Right hindlimb (tissue), 1 donor: ENCODE measurements at places on chromosomes 7 and 10.
A peak's percentile ranks its signal among the peaks of the same experiment; 100 is the strongest.

DNA sequence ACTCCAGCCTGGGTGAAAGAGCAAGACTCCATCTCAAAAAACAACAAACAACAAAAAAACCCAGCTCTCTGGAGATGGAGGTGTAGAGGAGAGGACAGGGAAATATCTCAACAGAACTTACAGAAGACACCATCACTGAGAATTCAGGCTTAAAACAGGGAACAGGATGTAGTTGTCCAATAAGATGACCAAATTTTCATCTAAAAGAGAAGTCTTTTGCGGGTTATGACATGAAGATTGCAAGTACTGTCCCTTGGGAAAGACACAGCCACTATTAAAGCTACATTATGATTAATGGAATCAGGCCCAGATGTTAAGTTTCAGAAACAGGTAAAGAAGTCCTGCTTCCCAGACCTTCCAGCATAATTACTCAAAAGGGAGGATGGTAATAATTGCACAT is 235.2 kb upstream of the NRP1 start:
- DNase-seq = no peak

GRCh38 chr10:13340068-13340467 is 8.0 kb downstream of the SEPHS1 start:
- DNase-seq = no peak

GRCh38 chr10:45418849-45419675 is 45.0 kb downstream of the ALOX5 start:
- peak; percentile 87 for DNase-seq

DNA sequence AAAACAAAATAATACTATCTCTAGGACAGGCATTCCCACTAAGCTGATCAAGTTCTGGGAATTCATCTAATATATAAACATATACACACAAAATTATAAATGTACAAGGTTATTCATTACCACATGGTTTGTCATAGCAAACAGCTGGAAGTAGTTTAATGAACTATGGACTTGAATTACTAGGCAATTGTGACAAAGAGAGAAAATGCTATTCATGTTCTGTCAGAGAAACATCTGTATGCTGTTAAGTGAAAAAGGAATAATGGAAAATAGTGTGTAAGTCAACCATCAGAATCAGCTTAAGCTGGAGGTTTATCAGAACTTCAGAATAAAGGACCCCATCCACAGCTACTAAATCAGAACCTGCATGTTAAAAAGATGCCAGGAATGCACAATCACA is 2.8 kb downstream of the ZNF248 start:
- DNase-seq = no peak

DNA sequence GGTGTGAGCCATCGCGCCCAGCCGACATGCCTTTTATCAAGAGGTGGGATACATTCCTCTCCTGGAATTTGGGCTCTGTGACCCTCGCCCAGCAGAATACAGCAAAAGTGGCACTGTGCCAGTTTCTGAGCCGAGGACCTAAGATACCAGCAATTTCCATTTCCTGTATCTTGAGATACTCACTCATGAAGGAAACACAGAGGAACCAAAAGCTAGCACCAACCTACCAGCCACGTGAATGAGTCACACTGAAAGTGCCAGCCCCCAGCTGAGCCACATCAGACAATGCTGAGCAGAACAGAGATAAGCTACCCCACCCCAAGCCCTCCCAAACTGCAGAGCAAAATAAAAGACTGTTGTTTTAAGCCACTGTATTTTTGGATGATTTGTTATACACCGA is 56.3 kb downstream of the CACUL1 start:
- DNase-seq = no peak

DNA sequence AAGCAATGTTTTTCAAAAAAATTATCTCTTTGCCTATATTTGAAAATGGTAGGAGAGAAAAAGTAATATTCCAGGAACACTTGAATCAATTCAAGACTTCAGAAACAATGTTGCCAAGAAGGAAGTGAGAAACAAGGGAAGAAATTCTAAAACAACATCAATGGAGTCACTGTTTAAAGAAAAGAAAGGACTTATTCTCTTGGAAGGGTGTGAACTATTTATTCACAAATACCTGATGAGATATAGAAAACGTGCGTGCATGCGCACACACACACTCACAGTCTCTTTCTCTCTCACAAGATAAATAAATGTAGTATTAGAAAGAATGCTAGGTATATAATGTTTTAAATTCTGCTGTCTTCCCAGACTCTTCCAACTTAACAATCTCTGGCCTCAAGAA is 117.2 kb upstream of the FAM133B start:
- no peak for DNase-seq

DNA sequence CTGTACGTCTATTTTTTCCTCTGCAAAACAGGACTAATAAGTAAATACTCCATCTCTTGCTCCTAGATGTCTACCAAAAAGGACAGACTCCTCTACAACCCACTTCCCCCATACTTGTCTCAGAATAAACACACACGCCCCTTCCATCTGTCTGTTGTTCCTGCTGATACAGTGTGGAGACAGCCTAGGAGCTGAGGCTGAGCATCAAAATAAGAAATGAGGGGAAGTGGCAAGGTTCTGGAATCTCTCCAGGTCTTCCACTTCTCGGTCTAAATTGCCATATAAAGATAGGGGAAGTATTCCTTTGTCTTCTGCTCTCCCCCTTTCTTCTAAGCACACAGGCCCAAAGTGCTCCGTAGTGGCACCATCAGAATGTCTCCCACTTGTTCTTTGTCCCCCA is 30.8 kb upstream of the VSIR start:
- DNase-seq = peak; percentile 6

DNA sequence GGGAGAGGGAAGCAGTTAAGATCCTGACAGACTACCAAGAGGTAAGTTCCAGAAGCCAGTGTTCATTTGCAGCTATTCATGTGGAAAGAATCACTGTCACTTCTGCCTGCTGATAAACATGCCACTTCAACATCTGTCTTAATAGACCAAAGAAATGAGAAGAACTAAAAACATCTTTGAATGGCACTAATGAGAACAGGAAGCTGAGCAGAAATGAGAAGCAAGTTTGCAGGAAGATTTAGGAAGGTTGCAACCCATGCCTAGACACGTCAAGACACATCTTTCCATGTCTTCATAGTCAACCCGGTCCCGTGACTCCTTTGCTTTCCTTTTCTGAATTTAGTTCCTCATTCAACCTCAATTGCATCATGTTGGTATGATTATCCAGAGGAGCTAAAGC is 180.0 kb downstream of the PDE1C start:
- no peak for DNase-seq

GRCh38 chr7:46279290-46279689 is 358.2 kb upstream of the IGFBP3 start:
- DNase-seq = no peak

DNA sequence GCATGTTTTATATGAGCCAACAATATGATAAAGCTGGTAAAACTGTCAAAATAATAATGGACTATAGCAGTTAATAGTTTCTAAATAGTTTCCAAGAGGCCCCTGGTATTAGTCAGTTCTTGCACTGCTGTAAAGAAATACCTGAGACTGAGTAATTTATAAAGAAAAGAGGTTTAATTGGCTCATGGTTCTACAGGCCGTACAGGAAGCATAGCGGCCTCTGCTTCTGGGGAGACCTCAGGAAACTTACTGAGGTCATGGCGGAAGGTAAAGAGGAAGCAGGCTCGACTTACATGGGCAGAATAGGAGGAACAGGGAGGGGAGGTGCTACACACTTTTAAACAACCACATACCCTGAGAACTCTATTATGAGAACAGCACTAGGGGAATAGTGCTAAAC is 104.6 kb downstream of the PPP1R9A start:
- no peak for DNase-seq

- no peak for DNase-seq
Observed at GRCh38 chr10:2893158-2893845, 174.0 kb upstream of the PFKP start.

DNA sequence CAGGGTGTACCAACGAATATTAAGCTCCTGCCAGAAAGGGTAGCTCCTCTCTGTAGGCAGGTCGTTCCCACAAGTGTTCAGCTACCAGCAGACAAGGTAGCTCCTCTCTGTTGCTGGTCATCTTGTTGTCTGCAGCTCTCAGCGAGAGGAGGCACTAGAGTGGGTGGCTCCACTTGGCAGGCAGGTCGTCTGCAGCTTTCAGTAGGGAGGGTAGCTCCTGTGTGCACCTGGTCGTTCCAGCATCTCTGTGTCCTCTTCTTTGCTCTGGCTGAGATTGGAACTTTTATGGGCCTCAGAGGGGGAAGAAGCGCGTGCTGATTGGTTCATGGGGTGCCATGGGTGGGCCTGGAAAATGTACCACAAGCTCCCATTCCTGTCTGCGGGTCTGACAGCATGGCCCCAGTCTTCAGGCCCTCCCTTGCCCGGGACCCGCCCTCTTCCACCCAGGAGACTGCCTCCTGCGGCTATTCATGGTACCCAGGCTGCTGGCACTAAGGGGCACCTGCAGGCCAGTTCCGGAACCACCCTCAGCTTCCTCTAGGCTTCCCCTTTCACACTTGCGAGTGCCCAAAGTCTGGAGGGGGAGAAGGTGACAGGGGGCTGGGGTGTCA is 63.9 kb upstream of the CACNA2D1 start:
- DNase-seq = no peak

- no peak for DNase-seq
Observed at GRCh38 chr10:73131913-73132686, 21.8 kb downstream of the NUDT13 start.
